A549 (cell line): ENCODE measurements at places on chromosomes 3 and 15. TPM values are rescaled to one million over a fixed set of nuclear protein-coding genes. Genes with fewer than 3 reads are reported as not detected.

Gene PTX3
- polyA plus RNA-seq, result 0.14 to 0.55 TPM (median 0.38 TPM) in 3 replicates

Gene FEM1B
- 18.4 to 19.7 TPM (median 19.5 TPM) in 3 replicates for polyA plus RNA-seq

Gene FGF12
- polyA plus RNA-seq, result 0.57 to 0.88 TPM (median 0.63 TPM) in 3 replicates

Gene NR1I2
- 0.05 TPM in 1 of 3 replicates, not detected in the others for polyA plus RNA-seq

Gene ZNF774
- polyA plus RNA-seq, result 0.94 to 1.3 TPM (median 1.2 TPM) in 3 replicates

Gene GOLGA8T
- 0.96 to 2.1 TPM (median 1.3 TPM) in 3 replicates for polyA plus RNA-seq

Gene CHRNA5
- polyA plus RNA-seq, result 29.8 to 31.7 TPM (median 30.7 TPM) in 3 replicates

Gene LYSMD2
- 16.9 to 18.5 TPM (median 18.3 TPM) in 3 replicates for polyA plus RNA-seq

Gene BFSP2
- polyA plus RNA-seq, result not detected in 3 replicates

Gene HTR3C
- polyA plus RNA-seq, result not detected in 3 replicates

Gene ALDH1L1
- 0.13 to 0.21 TPM (median 0.14 TPM) in 3 replicates for polyA plus RNA-seq

Gene CLDN16
- 0.16 to 0.29 TPM (median 0.21 TPM) in 3 replicates for polyA plus RNA-seq

Gene ZIC4
- polyA plus RNA-seq, result not detected in 3 replicates

Gene EPHB3
- 0.18 to 0.50 TPM (median 0.29 TPM) in 3 replicates for polyA plus RNA-seq

Gene UACA
- polyA plus RNA-seq, result 31.9 to 39.4 TPM (median 33.5 TPM) in 3 replicates

Gene CYP1A2
- not detected in 3 replicates for polyA plus RNA-seq

Gene GLDN
- 0.03 TPM in 2 of 3 replicates, not detected in the other for polyA plus RNA-seq

Gene C3orf85
- polyA plus RNA-seq, result not detected in 3 replicates

Gene PYGO1
- polyA plus RNA-seq, result 6.1 to 6.6 TPM (median 6.3 TPM) in 3 replicates

Gene TSEN2
- 24.2 to 27.1 TPM (median 24.9 TPM) in 3 replicates for polyA plus RNA-seq

Gene DZIP1L
- polyA plus RNA-seq, result 5.2 to 7.0 TPM (median 6.9 TPM) in 3 replicates

Gene SNX22
- polyA plus RNA-seq, result 0.73 to 1.1 TPM (median 0.91 TPM) in 3 replicates

Gene STAG1
- polyA plus RNA-seq, result 10.8 to 12.8 TPM (median 11.3 TPM) in 3 replicates

Gene C2CD4A
- 0.10 to 0.32 TPM (median 0.21 TPM) in 3 replicates for polyA plus RNA-seq

Gene ATP13A5
- not detected in 3 replicates for polyA plus RNA-seq

Gene LOXL1
- 0.29 to 0.62 TPM (median 0.44 TPM) in 3 replicates for polyA plus RNA-seq

Gene LRRC49
- polyA plus RNA-seq, result 10.0 to 11.4 TPM (median 11.1 TPM) in 3 replicates

Gene CD86
- not detected in 3 replicates for polyA plus RNA-seq

Gene SPINK8
- not detected in 3 replicates for polyA plus RNA-seq

Gene CDC25A
- polyA plus RNA-seq, result 9.8 to 10.2 TPM (median 10.0 TPM) in 3 replicates

Gene RASGRP1
- 0.70 to 0.92 TPM (median 0.71 TPM) in 3 replicates for polyA plus RNA-seq

Gene SKOR1
- polyA plus RNA-seq, result 0.04 to 0.11 TPM (median 0.05 TPM) in 3 replicates

Gene GOLGA6D
- polyA plus RNA-seq, result 0.04 to 0.05 TPM in 2 of 3 replicates, not detected in the other

Gene PLA2G4F
- not detected in 3 replicates for polyA plus RNA-seq

Gene GOLGA8O
- 0.28 to 0.51 TPM (median 0.39 TPM) in 3 replicates for polyA plus RNA-seq

Gene UNC45A
- 76.9 to 82.5 TPM (median 80.4 TPM) in 3 replicates for polyA plus RNA-seq

Gene OCA2
- polyA plus RNA-seq, result 0.16 to 0.21 TPM (median 0.17 TPM) in 3 replicates

Gene GALNT15
- polyA plus RNA-seq, result not detected in 3 replicates

Gene CPLX3
- not detected in 3 replicates for polyA plus RNA-seq

Gene PPP1R14D
- 0.21 to 0.46 TPM (median 0.45 TPM) in 3 replicates for polyA plus RNA-seq

Gene SAXO2
- polyA plus RNA-seq, result 1.8 to 2.5 TPM (median 2.2 TPM) in 3 replicates

Gene SNURF
- 29.2 to 30.8 TPM (median 30.8 TPM) in 3 replicates for polyA plus RNA-seq

Gene RPL39L
- 55.0 to 61.1 TPM (median 56.4 TPM) in 3 replicates for polyA plus RNA-seq

Gene IQCF5
- not detected in 3 replicates for polyA plus RNA-seq

Gene WWTR1
- polyA plus RNA-seq, result 93.9 to 103 TPM (median 99.7 TPM) in 3 replicates

Gene TICRR
- polyA plus RNA-seq, result 10.4 to 11.6 TPM (median 11.3 TPM) in 3 replicates

Gene SCN11A
- polyA plus RNA-seq, result 0.01 TPM in 1 of 3 replicates, not detected in the others

Gene SERF2
- 569 to 597 TPM (median 576 TPM) in 3 replicates for polyA plus RNA-seq

Gene CNTN6
- polyA plus RNA-seq, result not detected in 3 replicates

Gene COL6A5
- not detected in 3 replicates for polyA plus RNA-seq

Gene EOMES
- polyA plus RNA-seq, result 0.74 to 1.0 TPM (median 0.84 TPM) in 3 replicates

Gene CHST13
- 0.49 to 0.59 TPM (median 0.52 TPM) in 3 replicates for polyA plus RNA-seq

Gene THOC7
- 71.7 to 81.3 TPM (median 73.4 TPM) in 3 replicates for polyA plus RNA-seq
